ENCODE measurements at places on chromosomes 6 and 20. TPM values are rescaled to one million over a fixed set of nuclear protein-coding genes. Genes with fewer than 3 reads are reported as not detected.

NMBR gene
- total RNA-seq = 0.35 TPM

GRCh38 chr20:8616792-8617191 lies 452.1 kb upstream of the PLCB4 start:
- H3K36me3 ChIP-seq = no peaks in the 10 kb centered on the region
- H3K4me1 ChIP-seq = no peaks in the 10 kb centered on the region
- H3K4me3 ChIP-seq = no peak overlapping the region
- H3K27ac ChIP-seq = no peak overlapping the region
- H3K27me3 ChIP-seq = no peaks in the 10 kb centered on the region
- no peak for DNase-seq

DNA sequence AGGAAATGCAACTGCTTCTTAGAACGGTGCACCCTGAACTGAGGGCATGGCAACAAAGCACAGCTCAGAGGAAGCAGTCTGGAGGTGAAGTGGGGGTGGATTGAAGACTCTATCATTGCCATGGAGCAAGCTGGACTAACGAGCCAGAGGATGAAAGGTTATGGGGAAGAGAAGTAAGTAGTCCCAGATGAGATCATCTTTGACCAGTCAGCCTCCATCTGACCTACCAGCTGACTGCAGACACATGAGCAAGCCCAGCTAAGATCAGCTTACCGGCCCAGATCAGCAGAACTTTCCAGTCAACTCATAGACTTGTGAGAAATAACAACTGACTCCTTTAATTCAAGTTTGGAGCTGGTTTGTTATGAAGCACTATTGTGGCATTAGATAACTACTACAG lies 9.1 kb upstream of the JAG1 start:
- H3K27ac ChIP-seq = no peak overlapping the region
- no peaks in the 10 kb centered on the region for H3K27me3 ChIP-seq
- H3K4me1 ChIP-seq = no peaks in the 10 kb centered on the region
- H3K36me3 ChIP-seq = no peaks in the 10 kb centered on the region
- no peak for DNase-seq

NQO2 gene
- total RNA-seq = 82.9 TPM

DNA sequence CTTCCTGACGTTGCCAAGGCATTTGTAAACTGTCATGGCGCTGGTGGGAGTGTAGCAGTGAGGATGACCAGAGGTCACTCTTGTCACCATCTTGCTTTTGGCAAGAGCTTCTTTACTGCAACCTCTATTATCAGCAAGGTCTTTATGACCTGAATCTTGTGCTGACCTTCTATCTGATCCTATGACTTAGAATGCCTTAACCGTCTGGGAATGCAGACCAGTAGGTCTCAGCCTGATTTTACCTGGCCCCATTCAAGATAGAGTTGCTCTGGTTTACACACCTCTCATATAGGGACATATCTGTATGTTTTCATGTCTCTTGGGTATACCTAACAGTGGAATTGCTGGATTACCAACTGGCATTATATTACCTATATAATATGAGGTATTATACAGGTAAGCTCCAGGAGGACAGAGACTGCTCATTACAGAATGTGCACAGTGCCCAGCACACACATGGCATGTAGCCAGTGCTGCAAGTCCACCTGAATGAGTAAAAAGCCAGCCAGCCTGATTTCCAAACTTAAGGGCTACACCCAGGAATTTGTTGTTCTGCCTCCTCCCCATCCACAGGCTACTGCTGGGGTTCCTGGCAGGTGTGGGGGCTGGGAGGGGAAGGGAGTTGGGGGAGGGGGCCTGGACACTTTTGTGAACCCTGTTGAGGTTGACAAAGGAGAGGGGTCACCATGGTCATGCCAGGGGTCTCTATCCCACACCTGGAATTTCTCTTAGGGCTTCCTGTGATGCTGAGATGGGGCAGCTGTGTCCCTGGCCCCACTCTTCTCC lies 35.2 kb upstream of the BLCAP start:
- DNase-seq = no peak
- no peak overlapping the region for H3K4me3 ChIP-seq
- no peak overlapping the region for H3K27ac ChIP-seq

SAPCD1 gene
- total RNA-seq = 16.9 TPM

GRCh38 chr6:16400248-16400760 lies 161.9 kb downstream of the GMPR start:
- H3K36me3 ChIP-seq = no peaks in the 10 kb centered on the region
- H3K4me1 ChIP-seq = no peaks in the 10 kb centered on the region
- no peak for DNase-seq
- no peaks in the 10 kb centered on the region for H3K27me3 ChIP-seq
- H3K4me3 ChIP-seq = no peak overlapping the region
- no peak overlapping the region for H3K27ac ChIP-seq

DNA sequence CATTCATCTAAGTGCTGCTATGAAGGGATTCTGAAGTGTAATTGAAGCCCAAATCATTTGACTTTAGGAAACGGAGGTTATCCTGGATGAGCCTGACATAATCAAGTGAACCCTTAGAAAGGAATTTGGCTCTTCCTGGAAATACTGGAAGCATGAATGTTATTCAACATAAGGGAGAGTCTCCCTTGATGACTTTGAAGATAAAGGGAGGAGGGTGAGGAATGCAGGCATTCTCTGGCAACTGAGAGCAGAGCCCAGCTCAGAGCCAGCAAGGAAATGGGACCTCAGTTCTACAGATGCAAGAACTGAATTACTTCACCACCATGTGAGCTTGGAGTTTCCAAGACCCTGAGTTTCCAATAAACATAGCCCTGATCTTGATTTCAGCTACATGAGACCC lies 168.2 kb downstream of the DLL1 start:
- no peak overlapping the region for H3K4me3 ChIP-seq
- no peak overlapping the region for H3K27ac ChIP-seq
- no peak for DNase-seq
- H3K27me3 ChIP-seq = peaks cover 70% of the 10 kb centered on the region
- H3K36me3 ChIP-seq = no peaks in the 10 kb centered on the region

GRCh38 chr6:12968839-12969558 lies 252.4 kb downstream of the PHACTR1 start:
- H3K27me3 ChIP-seq = peaks cover 46% of the 10 kb centered on the region
- no peaks in the 10 kb centered on the region for H3K4me1 ChIP-seq
- H3K27ac ChIP-seq = no peak overlapping the region
- DNase-seq = no peak

GRCh38 chr6:100171533-100172321 lies 177.7 kb upstream of the MCHR2 start:
- H3K27ac ChIP-seq = no peak overlapping the region
- DNase-seq = no peak
- H3K4me1 ChIP-seq = peaks cover 17% of the 10 kb centered on the region
- H3K4me3 ChIP-seq = no peak overlapping the region
- H3K36me3 ChIP-seq = no peaks in the 10 kb centered on the region

PROKR2 gene
- not detected for total RNA-seq

DNA sequence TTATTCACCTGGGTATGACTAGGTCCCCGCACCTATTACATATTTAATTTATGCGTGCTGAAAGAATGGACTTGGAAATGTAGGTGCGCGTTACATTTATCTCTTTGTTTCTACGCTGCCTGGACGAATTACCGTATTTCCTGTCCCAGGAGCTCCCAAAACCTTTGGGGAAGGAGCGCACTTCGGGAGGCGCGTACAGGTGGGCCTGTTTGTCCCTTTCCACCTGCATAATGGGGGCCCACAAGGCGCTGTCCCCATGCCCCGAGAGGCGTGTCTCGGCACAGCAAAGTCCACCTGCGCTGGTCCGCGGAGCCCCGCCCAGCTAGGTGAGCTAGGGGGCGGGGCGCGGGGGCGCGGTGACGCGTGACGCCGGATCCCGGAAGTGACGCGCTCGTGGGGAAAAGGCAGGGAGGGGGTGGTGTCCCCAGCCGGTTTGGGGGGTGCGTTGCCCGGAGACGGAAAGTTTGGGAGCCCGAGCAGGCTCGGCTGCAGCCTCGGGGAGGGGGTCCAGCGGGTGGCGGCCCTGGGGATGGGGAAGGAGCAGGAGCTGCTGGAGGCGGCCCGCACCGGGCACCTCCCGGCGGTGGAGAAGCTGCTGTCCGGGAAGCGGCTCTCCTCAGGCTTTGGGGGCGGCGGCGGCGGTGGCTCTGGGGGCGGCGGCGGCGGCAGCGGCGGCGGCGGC lies at the start of gene ANKS1A:
Gene ANKS1A (plus strand): TSS at position 382 of the 682 bp plus-strand sequence. CDS start 148 bp downstream, at position 530.
- H3K4me3 ChIP-seq = peak within 1 kb of the TSS; percentile 91
- peak within 1 kb of the TSS; percentile 57 for H3K27ac ChIP-seq
- H3K27me3 ChIP-seq = no peaks in the 10 kb centered on the region

- 0 out of 2 replicates have a peak, but pooled peaks cover 32% of the 10 kb centered on the region for H3K36me3 ChIP-seq
- no peaks in the 10 kb centered on the region for H3K4me1 ChIP-seq
- H3K27me3 ChIP-seq = no peaks in the 10 kb centered on the region
- no peak for DNase-seq
- H3K27ac ChIP-seq = no peak overlapping the region
Measured at GRCh38 chr20:20037960-20038359, 14.3 kb downstream of the CRNKL1 start.

MATN4 gene
- total RNA-seq = 0.33 TPM

GRCh38 chr20:19211661-19212468 lies 577 bp upstream of the SLC24A3 start:
- no peaks in the 10 kb centered on the region for H3K36me3 ChIP-seq
- H3K27ac ChIP-seq = no peak overlapping the region
- H3K4me1 ChIP-seq = no peaks in the 10 kb centered on the region
- no peak overlapping the region for H3K4me3 ChIP-seq
- DNase-seq = no peak

DNA sequence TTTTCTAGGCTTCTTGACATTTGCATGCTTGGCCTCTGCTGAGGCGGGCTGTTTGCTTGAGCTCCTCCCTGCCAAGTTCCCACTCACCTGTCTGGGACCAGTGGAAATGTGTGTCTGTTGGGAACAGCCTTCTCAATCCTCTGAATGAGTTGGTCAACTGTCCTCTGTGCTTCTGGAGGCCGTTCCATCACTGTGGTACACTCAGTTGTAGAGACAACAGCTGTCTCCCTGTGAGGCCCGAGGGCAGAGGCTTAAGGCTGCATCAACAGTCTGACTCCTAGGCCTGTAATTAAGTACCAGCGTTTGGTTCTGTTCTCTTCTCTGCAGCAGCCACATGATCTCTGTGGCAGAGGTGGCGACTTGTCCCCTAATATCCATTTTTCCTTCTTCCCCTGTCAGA lies 110.9 kb downstream of the CDC5L start:
- no peak overlapping the region for H3K27ac ChIP-seq
- DNase-seq = no peak
- no peaks in the 10 kb centered on the region for H3K27me3 ChIP-seq
- no peak overlapping the region for H3K4me3 ChIP-seq
- H3K4me1 ChIP-seq = peaks cover 23% of the 10 kb centered on the region
- H3K36me3 ChIP-seq = no peaks in the 10 kb centered on the region

AIF1 gene
- total RNA-seq = not detected

DNA sequence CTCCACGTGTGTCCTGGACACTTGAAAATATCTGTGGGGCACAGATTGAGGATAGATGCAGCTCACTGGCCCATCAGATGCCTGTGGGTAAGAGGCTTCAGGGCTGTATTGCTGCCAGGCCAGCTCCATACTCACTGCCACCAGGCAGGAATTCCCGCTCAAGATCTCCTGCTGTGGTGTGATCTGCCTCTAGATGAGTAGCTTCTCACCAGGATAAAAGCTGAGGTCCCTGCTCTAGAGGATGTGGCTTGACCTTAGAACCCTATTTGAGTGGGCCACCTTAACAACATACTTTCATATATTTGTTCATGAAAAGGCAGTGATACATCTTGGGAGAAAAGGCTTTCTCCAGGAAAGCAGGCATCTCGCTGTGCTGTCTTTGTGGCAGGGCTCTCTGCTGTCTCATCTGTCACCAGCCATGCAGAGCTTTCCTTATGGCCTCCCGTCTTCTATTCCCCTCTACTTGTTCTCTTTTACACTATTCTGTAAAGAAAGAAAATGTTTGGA lies 165.7 kb upstream of the RNF217 start:
- peaks cover 2% of the 10 kb centered on the region for H3K27me3 ChIP-seq
- no peak overlapping the region for H3K27ac ChIP-seq
- DNase-seq = no peak
- H3K4me1 ChIP-seq = no peaks in the 10 kb centered on the region

GRCh38 chr6:145631374-145631773 lies 103.9 kb downstream of the EPM2A start:
- no peaks in the 10 kb centered on the region for H3K27me3 ChIP-seq
- H3K4me3 ChIP-seq = no peak overlapping the region
- no peak for DNase-seq
- no peaks in the 10 kb centered on the region for H3K4me1 ChIP-seq
- H3K27ac ChIP-seq = no peak overlapping the region

DNA sequence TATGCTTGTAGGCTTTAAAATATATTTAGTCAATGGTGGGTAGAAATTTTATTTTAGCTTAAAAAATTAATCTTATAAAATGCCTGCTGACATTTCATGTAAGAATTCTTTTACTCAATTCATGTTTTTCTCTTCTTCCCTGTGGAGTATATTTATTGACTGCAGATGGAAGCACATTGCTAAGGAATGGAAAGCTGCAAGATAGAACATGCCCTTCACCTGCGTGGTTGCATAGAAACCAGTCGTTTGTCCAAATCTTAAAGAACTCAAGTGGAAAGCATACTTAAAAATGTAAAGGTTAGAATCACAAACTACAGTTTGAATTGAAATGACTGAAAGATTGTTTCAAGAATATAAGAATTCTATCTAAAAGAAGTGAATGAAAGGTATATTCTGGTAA lies 30.7 kb downstream of the C6orf163 start:
- H3K4me1 ChIP-seq = no peaks in the 10 kb centered on the region
- no peaks in the 10 kb centered on the region for H3K27me3 ChIP-seq
- H3K27ac ChIP-seq = no peak overlapping the region

EYA2 gene
- not detected for total RNA-seq

DNA sequence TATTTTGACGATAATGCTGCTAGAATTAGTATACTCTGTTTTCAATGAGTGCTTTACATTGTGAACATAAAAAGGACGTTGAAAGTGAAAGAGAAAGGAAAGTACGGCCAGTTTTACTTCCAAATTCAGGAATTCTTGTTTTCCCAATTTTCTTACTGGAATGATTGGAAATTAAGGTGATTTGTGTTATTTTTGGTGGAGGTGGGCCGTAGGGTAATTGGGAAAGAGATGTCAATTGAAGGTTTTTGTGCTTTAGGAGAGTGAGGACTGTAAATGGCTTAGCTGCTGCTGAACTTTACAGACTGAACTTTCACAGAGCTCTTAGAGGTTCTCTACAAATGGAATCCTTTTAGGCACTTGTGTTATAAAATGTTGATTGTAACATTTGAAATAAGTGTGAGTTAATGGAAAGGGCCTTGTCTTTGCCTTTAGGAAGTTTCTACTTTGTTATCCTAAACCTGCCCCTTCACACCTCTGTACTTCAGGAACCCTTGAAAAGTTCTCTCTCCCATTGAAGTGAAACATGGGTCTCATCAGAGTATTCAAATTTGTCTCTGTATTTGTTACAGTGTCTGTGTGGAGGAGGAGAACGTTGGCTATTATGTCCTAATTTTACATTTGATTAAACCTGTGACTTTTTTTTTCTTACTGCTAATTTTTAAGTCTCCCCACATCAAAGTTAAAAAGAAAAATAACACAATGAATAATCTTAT lies 256.4 kb downstream of the ARID1B start:
- no peak for DNase-seq
- H3K27ac ChIP-seq = no peak overlapping the region
- H3K27me3 ChIP-seq = no peaks in the 10 kb centered on the region
- H3K36me3 ChIP-seq = no peaks in the 10 kb centered on the region
- no peak overlapping the region for H3K4me3 ChIP-seq
- H3K4me1 ChIP-seq = peaks cover 10% of the 10 kb centered on the region

ENPP1 gene
- 4.1 TPM for total RNA-seq

GSTA2 gene
- total RNA-seq = not detected

FLRT3 gene
- total RNA-seq = 0.70 TPM

COL11A2 gene
- 2.2 TPM for total RNA-seq

Data from PC-9 (cell line).